T47D (cell line): ENCODE measurements at places on chromosomes 7 and 10.

- peak; percentile 97 for DNase-seq
Measured at GRCh38 chr10:15168786-15169554, 477 bp upstream of the NMT2 start.

- DNase-seq: peak; percentile 16
Measured at GRCh38 chr7:16905300-16906044, 23.7 kb upstream of the AGR3 start.

DNA sequence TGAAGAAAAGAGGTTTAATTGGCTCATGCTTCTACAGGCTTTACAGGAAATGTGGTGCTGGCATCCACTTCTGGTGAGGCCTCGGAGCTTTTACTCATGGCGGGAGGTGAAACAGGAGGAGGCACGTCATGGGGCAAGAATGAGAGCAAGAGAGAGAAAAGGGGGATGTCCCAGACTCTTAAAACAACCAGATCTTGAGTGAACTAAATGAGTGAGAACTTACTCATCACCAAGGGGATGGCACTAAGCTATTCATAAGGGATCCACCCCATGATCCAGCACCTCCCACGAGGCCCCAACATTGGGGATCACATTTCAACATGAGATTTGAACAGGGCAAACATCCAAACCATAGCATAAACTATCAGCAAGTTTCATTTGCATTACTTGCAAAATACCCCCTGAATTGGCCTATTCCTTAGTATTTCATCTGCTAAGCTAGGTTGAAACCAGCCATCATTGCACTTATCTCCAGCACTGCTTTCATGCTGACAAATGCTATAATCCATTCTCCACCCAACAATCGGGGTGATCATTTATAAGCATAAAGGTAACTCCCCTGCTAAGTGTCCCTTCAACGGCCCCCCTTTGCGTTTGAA lies 179.0 kb downstream of the NOC3L start:
- no peak for DNase-seq

GRCh38 chr7:64102656-64103400 lies 57.6 kb downstream of the ZNF727 start:
- no peak for DNase-seq

- peak; percentile 67 for DNase-seq
Measured at GRCh38 chr10:35635576-35635975, 6.5 kb downstream of the FZD8 start.

DNA sequence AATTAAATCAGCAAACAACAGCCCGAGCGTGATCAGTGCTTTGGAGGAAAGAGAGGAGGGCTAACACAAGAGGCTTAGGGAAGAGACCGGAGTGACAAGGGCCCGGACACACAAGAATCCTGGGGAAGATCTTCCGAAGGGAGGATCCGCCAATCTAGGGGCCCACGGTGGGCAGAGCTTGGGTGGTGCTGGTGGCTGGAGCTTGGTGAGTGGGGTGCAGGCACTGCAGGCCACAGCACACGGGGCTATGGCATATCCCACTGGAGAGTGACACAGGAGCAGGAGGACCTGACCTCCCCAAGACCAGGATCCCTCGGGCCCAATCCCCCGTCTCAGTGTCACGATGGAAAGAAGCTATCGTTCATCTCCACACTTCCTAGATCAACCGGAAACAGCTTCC lies 471.3 kb upstream of the FOXK1 start:
- no peak for DNase-seq

DNA sequence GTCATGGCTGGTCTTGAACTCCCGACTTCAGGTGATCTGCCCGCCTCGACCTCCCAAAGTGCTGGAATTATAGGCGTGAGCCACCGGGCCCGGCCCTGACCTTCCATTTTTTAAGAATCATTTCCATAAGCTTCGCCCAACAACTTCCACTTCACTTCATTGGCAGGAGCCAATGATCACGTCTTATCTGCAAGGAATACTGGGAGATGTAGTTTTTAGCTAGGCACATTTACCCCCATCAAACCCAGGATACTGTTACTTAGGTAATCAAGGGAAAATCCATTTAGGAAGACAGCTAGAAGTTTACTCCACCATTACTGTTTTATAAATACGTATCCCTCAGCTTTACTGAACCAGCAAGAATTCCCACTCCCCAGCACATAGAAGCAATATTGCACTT lies 3.4 kb upstream of the CDK13 start:
- DNase-seq: no peak

GRCh38 chr10:131855461-131856401 lies 45.1 kb upstream of the PPP2R2D start:
- DNase-seq: no peak

DNA sequence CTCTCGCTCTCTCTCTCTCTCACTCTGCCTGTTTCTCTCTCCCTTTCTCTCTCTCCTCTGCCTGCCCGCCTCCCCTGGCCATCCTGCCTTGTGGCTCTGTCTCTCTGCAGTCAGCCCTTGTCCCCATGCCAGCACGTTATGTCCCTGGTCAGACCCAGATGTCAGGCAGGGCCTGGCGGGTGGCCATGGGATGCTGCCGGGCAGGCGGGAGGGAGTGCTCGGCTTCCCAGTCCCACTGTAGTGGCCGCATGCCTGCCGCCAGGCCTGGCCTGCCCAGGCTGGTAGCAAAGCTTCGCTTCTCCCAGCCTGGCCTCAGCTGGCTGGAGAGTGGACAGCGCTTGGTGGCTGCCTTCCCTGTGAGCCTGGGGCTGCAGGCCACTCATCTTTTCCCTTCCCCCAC lies 121.5 kb upstream of the ZNF716 start:
- DNase-seq: no peak

GRCh38 chr7:144812379-144813283 lies 23.2 kb downstream of the TPK1 start:
- no peak for DNase-seq

DNA sequence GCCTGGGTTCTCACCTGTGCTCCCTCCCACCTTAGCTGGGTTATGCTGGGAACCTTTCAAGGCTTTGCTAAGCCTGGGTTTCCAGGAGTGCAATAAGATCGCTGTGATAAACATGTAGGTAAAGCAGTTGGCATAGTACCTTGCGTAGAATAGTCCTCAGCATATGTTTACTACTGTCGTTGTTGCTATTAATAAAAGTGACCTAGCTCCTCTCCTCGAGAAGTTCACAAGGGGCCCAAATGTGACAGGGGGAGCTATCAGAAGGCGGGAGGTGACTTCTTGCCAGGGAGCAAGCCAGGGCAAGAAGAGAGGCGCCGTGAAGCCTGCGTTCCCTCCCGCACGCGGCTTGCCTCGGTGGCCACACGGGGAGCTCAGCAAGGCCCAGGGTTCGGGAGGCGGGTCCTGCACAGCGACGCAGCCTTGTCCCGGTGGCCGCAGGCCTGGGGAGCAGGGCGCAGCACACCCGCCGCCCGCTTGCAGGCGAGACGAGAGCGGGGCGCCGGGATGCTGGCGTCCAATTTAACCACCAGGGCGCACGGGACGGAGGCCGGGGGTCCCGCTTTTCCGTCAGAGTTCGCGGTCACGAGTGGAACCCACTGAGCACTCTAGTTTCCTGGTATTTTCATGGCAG lies 106.2 kb downstream of the SNX10 start:
- DNase-seq: peak; percentile 80

- DNase-seq: no peak
Measured at GRCh38 chr7:158584407-158584806, 3.2 kb downstream of the PTPRN2 start.

GRCh38 chr7:12670743-12671520 lies 16.5 kb upstream of the ARL4A start:
- no peak for DNase-seq

GRCh38 chr10:17821893-17822292 lies 12.7 kb downstream of the MRC1 start:
- no peak for DNase-seq

- DNase-seq: no peak
Measured at GRCh38 chr10:126124668-126125349, 228.4 kb downstream of the FANK1 start.

DNA sequence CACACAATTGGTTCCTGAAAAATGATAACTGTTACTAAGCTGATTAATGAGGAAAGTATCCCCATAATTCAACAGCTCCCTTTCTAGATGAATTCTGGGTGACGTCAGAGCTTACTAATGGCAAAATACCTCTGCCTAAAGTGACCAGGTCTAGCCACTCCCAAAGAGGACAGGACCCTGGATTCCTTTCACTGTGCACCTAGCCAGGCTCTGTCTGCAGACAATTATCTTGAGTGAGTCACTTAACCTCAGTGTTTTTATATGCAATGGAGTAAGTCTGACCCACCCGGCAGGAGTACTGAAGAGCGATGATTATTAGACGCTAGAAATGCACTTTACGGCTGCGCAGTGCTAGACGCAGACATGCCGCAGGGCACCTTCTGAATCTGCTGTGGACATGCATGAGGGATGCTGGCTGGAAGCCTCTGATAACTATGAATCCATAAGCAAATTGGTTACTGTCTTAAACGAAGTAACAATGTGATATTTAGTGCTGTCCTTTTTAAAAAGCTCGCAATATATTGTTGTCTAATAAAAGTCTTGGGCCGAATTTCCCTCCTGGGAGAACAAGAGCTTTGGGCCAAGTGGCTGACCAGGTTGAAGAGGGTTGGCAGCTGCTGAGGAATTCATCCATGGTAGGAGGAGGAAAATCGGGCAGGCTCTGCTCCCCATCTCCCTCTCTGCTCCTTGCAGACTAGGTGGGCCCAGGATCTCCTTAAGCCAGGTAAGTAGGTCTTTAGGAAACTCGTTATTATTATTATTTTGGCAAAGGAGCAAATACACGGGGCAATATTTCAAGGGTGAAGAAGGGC lies 4.6 kb upstream of the INPP5A start:
- DNase-seq: no peak

GRCh38 chr10:42477170-42477569 lies 161.2 kb downstream of the ZNF33B start:
- no peak for DNase-seq

- DNase-seq: no peak
Measured at GRCh38 chr10:68371604-68372003, 35.5 kb downstream of the RUFY2 start.

DNA sequence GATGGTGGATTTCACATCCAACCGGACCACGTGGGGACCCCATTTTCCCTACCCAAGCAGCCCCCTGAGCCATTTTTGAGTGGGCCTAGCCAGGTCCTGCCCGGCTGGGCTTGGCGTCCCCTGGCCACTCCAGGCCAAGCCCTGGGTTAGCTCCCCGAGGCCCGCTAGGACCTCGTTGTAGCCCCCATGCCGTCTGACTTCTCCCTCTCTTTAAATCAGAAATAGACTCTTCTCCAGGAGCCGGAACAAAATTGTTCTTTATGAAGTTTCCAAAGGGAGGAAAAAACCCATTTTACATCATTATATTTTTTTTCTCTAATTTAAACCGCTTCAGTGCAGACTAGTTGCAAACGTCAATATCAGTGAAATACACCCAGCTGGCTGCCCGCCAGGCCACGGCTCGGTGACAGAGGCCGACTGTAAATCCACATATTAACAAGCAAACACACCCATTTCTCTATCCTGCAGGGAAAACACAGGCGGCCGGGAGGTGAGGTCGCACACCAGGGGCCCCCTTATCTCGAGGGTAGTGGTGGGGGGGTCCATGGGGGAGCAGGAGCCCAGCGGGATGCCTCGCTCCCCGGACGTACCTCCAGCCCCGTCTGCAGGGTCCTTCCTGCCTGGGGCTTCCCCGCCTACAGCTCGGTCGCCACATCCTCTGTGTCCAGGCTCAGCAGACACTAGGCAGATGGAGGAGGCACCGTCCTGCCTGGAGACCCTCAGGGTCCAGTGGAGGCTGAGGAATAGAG lies 72.7 kb downstream of the ELFN1 start:
- no peak for DNase-seq

GRCh38 chr10:69389827-69390490 lies 26.8 kb downstream of the TACR2 start:
- DNase-seq: peak; percentile 52

DNA sequence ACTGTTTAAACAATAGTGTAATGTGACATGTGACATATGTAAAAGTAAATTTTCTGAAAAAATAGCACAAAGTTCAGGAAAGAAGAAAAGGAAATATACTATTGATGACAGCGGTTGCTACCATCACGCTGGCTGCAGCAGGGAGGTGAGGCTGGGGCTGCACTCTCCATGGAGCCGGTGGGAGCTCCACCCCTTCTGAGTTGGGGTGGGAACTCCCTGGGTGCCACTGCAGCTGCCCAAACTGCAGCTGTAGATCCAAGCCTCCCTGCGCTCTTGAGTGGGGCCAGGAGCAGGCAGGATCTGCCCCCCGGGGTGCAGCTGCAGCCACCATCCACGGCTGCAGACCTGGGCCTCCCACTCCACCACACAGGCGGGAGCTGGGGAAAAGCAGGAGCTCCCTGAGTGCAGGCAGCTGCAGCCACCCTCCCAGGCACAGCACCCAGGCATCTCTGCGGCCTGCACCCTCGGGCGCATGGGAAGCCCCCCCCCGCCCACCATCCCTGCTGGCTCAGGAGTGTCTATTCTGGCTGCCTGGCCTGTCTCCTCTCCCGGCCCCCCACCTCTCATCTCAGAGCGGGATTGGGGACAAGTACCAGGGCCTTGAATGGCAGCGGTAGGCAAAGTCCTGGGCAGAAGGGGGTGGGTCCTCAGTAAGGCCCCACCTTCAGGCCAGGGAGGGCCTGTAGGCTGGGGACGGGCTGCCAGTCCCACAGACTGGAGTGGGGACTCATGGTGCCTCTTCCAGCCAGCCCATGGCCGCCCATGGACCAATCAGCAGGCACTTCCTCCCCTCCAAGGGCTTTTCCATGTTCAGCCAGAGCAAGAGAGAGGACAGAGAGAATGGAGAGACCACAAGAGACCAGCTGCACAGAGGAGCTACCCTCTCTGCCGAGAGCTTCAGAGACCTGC lies 50.1 kb downstream of the TNS3 start:
- no peak for DNase-seq

DNA sequence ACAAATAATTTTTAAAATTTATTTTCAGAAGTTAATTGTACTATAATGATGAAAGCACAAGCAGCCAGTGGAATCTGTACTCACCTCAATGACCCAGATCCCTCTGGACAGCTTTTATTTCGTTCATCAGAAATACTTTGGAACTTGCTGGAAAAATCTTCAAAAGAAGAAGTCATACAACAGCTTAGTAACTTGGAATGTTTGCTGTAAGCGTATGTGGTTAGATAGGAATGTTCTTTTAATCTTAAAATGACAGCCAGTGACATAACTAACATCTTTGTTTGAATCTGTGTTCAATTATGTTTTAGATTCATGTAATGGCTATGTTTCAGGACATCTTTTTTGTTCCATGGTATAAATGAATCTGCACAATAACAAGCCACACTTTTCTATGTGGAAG lies 26.8 kb downstream of the CFAP69 start:
- no peak for DNase-seq

GRCh38 chr10:79052291-79053080 lies 16.3 kb upstream of the ZMIZ1 start:
- peak; percentile 77 for DNase-seq

GRCh38 chr10:26090026-26090425 lies 126.5 kb upstream of the GAD2 start:
- no peak for DNase-seq

GRCh38 chr7:98826811-98827231 lies 43.0 kb downstream of the TMEM130 start:
- DNase-seq: peak; percentile 53

DNA sequence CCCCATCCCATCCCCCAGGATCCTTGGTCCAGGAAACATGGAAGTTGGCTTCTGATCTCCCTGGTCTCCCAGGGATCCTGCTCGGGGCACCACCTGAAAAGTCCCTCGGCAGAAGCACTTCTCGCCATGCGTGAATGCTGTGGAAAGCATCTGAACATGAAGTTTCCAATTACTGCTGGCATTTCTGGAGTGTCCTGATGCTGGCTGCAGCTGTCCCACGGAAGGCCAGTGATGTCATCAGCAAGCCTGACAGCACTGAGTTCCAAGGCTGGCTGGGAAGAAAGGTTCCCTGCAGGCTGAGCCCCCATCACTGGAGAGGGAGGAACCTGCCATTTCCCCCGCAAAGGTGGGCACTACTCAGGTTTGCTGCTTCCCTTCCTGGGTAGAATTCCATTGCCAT lies 71.4 kb downstream of the KCNMA1 start:
- DNase-seq: no peak

- no peak for DNase-seq
Measured at GRCh38 chr7:48052748-48053147, 17.4 kb downstream of the C7orf57 start.
